Putamen (tissue), 1 donor: ENCODE measurements at places on chromosomes 12 and 14.

DNA sequence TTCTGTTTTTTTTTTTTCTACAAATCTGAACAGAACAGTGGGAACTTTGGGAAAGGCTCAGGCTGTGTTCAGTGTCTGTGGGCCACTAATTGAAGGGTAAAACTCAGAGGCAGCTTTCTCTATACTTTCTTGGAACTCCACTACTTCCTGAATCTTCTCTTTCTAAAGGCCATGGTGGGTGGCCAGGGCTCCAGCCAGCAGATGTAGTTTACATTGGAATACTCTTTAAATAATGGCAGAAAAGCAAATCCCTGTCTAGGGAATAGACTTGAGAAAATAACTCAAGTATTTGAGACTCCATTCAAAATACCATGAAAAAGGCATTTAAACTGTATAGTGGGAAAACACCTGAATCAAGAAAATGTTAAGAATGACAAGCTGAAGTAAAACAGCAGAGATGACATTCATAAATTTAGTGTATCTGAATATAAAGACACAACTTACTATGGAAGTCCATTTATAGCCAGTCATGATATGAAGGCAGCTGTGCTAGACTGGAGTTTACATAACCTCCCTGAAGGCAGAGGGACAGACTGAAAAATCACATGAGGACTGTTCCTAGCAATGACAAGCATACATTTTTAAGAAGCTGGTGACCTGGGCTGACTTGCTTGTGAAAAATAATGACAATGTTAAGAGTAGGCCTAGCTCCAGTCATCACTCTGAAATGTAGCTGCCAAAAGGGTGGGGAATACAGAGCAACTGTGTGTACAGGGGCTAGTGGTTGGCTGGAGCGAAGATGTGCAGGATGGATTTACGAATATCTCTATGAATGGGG lies 168.6 kb downstream of the STXBP6 start:
- no peak for DNase-seq

- no peak for DNase-seq
Observed at GRCh38 chr12:38370311-38370710, 53.7 kb downstream of the ALG10B start.

- DNase-seq, result no peak
Observed at GRCh38 chr14:90419200-90419599, 22.4 kb downstream of the CALM1 start.

DNA sequence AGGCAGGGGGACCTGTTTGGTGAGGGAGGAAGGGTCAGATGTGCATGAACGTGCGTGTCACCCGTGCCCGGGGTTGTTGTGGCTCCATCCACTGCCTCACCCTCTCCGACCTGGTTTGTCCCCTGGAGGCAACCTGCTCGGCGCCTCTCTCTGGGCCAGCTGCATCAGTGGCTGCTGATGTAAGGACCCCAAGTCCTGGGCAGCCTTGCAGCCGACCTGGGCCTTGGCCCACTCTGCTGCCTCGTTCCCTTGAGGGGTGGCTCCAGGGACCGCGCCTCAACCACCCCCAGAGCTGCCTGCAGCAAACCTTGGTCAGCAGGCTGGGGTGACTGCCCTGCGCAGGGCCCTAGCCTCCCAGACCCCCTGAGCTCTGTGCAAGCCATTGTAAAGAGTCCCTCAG lies 351.7 kb downstream of the TMEM121 start:
- no peak for DNase-seq

- DNase-seq, result no peak
Observed at GRCh38 chr14:86574051-86574777, 1044.3 kb downstream of the FLRT2 start.

- no peak for DNase-seq
Observed at GRCh38 chr14:100715803-100716202, 10.9 kb upstream of the DLK1 start.

GRCh38 chr14:52013984-52014600 lies 24.7 kb downstream of the RTRAF start:
- DNase-seq, result no peak

DNA sequence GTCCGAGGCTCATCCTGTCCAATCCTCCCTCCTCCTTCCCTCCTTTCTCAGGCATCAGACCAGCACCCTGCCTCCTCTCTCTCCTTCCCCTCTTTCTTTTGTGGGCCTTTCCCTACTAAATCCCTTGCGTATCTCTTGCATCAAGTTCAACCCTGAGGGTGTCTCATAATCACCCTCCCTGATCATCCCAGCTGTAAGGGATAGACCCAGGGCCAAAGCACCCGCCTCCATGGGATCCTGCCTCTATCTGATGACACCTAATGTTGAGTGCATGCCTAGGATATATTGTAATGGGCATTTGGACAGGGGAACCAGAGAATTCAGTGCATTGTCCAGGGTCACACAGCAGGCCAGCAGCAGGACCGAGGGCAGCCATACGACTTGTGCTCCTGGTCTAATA lies 84.9 kb downstream of the PHETA1 start:
- no peak for DNase-seq

- DNase-seq, result peak; percentile 25
Observed at GRCh38 chr12:123519141-123520001, 14.1 kb downstream of the RILPL1 start.

DNA sequence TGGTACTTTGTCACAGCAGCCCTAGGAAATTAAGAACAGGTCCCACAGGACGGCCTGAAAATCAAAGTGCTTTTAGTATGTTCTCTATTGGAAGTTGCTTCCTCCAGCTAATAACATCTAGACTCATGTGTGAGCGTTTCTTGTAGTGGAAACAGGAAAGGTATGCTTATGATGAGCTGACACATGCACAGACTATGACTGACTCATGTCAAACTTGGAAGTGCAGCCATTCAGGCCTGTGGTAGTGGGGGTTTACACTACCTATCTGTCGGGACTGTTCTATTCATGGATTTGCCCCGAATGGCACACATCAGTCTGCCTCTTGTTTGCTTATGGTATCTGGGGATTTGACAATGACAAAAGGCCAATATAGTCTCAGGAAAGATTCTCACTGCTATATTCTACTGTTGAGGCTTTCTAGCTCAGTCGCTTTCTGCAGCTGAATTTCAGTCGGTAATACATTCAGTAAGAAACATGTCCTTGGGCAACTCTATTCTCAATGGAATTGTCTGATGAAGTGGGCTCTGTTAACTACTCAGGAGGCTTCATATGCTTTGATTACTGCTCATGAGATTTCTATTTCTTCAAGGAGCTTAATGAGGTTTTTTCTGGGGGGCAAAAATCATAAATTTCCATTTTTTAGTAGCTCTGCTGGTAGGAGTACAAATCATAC lies 270.3 kb upstream of the DAAM1 start:
- DNase-seq, result no peak

GRCh38 chr14:89058697-89059096 lies 234.2 kb downstream of the TTC8 start:
- DNase-seq, result no peak

GRCh38 chr14:101009531-101009930 lies 106.0 kb upstream of the RTL1 start:
- DNase-seq, result no peak

DNA sequence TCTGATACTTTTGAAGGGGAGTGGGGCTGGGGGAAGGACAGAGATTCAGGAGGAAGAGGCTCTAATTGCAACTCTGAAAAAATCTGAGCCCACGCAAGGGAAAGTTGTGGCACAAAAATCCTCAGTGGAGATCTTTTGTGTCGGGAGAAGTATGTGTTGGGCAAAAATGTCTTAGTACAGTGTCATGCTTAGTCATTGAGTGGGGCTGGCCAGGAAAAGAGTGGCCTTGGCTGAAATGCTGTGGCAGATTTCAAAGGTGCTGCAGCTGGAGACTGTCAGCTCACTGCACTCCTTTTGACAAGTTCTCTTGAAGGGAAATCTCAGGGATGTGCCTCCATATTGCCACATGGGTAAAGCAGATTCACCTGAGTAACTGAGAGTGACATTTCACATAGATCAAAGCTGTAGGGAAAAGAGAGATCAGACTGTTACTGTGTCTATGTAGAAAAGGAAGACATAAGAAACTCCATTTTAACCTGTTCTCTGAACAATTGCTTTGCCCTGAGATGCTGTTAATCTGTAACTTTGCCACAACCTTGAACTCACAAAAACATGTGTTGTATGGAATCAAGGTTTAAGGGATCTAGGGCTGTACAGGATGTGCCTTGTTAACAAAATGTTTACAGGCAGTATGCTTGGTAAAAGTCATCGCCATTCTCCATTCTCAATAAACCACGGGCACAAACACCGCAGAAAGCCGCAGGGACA lies 36.0 kb upstream of the GLIPR1 start:
- DNase-seq, result no peak

- no peak for DNase-seq
Observed at GRCh38 chr14:99753225-99754140, 39.7 kb upstream of the EML1 start.

GRCh38 chr14:88154926-88155325 lies 150.0 kb downstream of the GPR65 start:
- DNase-seq, result no peak

- DNase-seq, result no peak
Observed at GRCh38 chr12:107415071-107415470, 270.5 kb upstream of the PWP1 start.

- DNase-seq, result no peak
Observed at GRCh38 chr12:69438539-69438938, 31.6 kb upstream of the FRS2 start.

DNA sequence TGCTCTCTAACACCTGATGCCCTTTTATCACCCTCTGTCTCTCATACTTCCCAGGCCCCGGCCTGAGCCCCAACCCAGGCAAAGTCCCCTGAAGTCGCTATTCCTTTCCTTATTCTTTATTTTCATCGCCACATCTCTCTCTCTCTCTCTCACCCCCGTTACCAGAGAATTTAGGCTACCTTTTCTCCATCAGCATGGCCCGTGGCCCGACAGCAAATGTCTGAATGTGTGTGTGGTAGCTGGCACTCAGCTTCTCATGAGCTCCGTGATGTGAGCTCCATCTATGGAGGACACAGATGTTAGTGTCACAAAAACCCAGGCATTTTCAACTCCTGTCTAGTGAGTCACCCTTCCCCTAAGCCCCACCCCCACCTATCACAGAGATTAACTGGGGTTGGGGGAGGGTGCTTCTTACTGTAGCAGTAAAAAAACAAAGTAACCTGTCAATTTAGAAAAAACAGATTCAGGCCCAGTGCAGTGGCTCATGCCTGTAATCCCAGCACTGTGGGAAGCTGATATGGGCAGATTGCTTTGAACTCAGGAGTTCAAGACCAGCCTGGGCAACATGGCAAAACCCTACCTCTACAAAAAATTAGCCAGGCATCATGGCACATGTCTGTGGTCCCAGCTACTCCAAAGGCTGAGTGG lies 53.8 kb downstream of the VCPKMT start:
- DNase-seq, result no peak

- no peak for DNase-seq
Observed at GRCh38 chr12:46186088-46186487, 82.8 kb downstream of the SLC38A1 start.

- DNase-seq, result no peak
Observed at GRCh38 chr12:33486058-33486457, 46.4 kb upstream of the SYT10 start.

- DNase-seq, result peak; percentile 10
Observed at GRCh38 chr14:63174760-63175191, 29.5 kb upstream of the RHOJ start.

GRCh38 chr14:38851111-38851510 lies 251.9 kb downstream of the SEC23A start:
- DNase-seq, result no peak

DNA sequence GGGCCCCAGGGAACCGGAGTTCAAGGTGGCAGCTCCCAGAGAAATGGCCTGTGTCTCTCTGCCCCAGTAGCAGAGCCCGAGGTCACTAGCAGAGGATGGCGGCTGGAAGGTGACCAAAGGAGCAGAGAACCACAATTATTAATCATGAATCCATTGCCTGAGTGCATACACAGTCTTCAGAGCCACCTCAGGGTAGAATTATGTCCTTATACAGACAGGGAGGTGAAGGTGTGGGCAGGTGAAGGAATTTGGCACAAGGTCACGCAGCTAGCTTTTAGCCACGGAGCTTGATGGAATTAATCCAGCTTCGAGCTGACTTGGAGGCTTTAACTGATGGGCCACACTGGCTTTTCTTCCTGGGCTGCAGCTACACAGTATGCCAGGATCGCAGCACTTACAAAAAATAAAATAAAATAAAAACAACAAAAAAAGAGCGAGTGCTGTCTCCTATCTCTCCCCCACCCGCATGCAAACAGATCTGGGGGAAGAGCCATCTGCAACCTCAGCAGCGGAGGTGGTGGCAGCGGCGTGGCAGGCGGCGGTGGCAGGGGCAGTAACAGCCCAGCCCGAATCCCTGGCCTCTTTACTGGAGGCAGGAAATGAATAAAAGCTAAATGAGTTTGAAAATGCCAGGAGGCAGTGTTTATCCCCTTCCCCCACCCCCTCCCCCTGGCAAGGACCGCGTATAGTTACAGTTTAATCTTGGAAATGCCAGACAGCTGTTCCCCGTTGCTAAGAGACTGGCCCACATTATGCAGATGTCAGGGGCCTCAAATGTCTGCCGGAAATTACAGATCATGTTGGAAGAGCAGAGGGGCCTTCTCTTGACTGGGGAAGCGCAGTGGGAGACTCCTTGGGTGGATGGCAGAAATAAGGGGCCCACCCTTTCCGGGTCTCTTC lies 93.5 kb downstream of the LRRC74A start:
- no peak for DNase-seq

- DNase-seq, result no peak
Observed at GRCh38 chr12:121283841-121284240, 12.7 kb downstream of the CAMKK2 start.

DNA sequence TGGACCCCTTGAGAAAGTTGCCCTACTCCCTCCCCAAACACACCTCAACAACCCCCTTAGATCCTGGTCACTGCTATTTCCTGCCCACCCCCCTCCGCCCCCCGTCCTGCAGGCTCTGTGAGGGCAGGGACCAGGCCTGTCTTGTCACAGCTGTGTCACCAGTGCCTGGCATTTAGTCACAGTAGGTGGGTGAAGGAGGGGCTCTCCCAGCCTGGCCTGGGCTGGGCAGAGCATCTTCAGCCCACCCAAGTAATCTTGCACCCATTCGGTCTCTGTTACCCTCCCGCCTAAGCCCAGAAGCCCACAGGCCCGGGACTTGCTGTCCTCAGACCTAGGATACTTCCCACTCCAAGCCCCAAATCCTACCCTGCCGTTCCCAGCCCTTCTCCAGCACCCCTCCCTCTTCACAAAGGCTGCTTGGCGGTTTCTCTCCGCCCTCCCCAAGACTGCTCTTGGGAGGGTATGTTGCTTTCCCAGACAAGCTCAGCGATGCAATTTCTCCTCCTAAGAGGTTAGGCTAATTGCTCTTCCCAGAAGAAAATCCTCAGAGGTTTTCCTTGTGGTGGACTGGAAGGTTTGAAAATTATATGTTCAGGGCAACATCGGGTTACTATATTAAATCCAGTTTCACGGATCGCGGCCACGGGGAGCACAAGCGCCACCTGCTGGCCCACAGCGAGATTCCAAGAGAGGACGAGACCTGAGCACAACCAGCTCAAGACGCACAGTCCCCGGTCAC lies 50.8 kb upstream of the ZFP36L1 start:
- peak; percentile 30 for DNase-seq

GRCh38 chr12:91781114-91781513 lies 364.5 kb downstream of the BTG1 start:
- DNase-seq, result no peak

- no peak for DNase-seq
Observed at GRCh38 chr14:49733836-49734235, 34.1 kb upstream of the KLHDC2 start.

- DNase-seq, result no peak
Observed at GRCh38 chr14:101335061-101335661, 226.1 kb upstream of the DIO3 start.

GRCh38 chr12:77645966-77646598 lies 184.6 kb upstream of the NAV3 start:
- DNase-seq, result no peak
